ENCODE measurements at places on chromosomes 7 and 10.
A peak's percentile ranks its signal among the peaks of the same experiment; 100 is the strongest.

DNA sequence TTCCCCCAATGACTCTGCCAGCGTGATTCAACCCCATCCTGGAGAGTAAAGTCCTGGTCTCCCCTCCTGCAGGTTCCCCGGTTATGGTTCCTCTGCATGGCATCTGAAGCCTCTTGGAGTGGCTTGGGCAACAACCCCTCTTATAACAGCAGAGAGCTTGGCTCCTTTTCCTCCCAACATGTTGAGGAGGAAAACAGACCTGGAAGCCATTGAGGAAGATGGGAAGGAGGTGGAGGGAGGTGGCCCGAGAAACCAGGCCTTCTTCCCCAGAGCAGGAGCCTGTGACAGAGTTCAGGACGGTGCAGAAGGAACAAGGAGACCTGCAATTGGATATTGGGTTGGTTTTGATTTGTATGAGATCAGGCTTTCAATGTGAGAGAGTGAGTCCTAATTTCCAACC, 184.0 kb upstream of the ADCY1 start:
- no peak for DNase-seq

- DNase-seq, result peak; percentile 87
Measured at GRCh38 chr10:4131407-4132215, 346.6 kb upstream of the KLF6 start.

DNA sequence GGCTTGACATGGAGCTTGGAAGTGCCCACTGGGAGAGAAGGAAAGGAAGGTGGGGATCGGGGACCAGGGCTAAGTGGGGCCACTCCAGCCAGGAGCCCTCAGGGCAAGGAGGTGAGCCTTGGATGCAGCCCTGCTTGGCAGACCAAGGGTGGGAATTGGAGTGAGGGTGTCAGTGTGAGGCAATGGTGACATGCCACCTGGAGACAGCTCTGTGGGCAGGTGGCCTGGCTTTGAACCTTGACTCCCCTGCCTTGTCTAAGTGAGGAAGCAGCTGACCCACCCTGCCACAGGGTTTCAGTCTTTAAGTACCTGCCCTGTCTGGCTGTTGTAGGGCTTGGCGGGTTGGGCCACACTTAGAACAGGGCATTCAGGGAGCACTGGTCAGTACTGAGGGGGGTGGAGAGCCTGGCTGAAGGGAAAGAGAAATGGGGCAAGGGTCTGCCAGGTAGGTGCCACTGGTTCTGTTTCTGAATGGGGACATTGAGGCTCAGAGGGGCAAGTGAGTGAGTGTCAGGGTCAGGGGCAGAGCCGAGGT, 4.8 kb downstream of the RAMP3 start:
- no peak for DNase-seq

DNA sequence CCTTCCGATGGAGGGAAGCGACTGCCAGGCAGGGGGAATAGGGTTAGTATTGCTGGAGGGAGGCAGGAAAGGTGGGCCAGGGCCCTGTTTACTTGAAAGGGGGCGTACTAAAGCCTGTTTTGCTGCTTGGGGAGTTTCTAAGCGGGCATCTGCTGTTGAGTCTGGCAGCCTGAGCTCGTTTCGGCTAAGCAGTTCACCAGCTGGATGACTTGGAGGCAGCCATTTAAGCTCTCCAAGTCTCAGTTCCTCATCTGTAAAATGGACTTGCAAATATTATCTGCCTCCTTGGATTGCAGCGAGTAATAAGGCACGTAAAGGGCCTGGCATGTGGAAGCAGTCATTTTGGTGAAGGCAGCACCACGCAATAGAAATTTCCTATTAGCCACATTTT, 44.0 kb downstream of the LDB3 start:
- DNase-seq, result no peak
